Hematopoietic multipotent progenitor cell (in vitro differentiated cells): ENCODE measurements at places on chromosomes 12 and 14.
A peak's percentile ranks its signal among the peaks of the same experiment; 100 is the strongest.

DNA sequence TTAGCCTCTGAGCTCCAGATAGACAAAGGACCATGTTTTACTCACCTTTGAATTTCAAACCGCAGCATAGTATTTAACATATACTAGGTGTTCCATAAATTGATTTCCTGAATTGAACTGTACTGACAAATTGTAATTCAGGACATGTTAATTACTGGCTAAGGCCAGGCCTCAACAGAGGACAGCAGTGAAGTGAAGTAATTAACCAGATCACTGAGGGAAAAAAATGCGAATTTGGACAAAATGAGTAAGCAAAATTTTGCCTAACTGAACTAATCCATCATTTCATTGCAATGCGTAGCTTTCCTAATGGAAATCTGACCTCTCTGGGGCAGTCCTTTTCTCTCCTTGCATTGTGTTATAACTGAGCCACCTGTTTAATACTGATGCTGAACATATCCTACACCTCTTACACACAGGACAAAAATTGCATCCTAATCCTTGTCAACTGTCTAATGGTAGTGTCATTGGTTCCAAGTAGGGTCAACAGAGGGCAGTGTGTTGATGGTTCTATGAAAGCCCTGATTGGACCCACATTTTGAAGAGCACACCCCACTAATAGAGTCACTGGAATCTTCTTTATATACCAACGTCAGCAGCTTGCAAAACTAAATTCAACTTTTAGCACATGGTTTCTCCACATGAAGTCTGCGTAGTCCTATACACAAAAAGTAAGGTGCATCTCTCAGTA, 148.4 kb downstream of the SLC25A21 start:
- DNase-seq = no peak

- no peak for DNase-seq
Measured at GRCh38 chr12:87656311-87656710, 372.9 kb downstream of the C12orf50 start.

GRCh38 chr14:58881433-58881832, 243.7 kb downstream of the DACT1 start:
- DNase-seq = no peak

DNA sequence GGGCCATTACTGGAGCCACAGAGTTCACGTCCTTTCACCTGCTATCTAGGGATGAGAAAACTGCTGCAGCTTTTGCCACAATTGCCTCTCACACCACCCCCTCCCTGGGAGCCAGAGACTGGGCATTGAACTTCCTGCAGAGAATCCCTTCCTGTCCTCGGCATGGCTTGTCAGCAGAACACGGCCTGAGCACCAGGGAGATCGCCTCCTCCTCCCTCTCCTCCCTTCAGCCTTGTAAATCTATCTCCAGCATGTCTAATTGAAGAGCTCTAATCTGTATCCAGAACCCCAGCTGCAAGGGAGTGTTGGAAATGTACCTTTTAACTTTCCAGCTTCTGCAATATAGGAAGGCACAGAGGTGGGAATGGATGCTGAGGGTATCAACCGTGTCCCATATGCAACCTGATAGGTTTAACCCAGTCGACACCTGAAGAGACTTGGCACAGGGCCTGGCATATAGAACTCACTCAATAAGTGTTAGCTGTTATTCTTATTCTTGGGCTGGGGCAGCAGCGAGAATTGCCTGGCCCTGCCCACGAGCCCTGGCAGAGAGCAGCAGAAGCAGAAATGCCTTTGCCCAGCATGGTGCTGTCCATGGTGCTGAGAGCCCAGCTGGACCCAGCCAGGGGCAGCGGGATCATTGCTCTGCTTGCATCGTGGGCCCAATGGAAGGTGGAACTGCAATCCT, 26.8 kb downstream of the TMEM63C start:
- DNase-seq = peak; percentile 80

DNA sequence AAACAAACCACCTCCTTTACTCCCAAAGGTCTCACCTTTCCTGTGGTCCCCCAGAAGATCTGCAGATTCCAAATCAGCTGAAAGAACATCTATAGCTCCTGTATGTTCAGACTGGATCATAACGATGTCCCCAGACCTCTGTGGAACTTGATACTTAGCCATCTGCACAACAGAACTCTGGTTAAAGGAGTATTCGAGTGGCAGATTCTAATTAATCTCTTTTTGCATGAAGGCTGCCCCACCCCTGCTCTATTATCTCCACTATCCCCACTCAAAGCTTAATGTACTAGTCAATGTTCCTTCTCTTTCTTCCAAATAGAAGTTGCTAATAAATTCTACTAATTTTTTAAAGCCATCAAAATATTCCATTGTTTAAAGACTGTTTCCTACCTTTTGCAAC, 22.8 kb downstream of the GSTZ1 start:
- DNase-seq = no peak

DNA sequence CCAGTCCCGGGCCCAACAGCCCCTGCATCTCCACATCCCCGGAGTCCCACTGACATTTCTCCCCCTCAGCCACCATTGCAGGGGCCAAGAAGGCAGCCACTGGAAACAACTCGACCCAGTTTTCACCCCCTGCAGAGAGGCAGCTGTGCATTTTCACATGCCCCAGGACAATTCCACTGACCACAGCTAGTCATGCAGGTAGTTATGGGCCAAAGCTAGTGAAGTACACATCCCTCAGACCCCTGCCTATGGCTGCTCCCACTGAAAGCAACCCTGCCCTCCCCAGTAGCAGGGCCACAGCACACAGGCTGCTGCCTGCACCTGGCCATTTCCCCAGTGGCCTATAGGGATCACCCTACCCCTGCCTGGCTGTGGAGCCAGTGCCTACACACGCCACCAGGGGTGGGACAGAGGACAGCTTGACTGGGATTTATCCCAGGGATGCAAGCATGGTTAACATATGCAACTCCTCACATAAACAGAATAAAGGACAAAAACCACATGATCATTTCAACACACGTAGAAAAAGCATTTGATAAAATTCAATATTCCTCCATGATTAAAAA, 154.0 kb downstream of the NDUFA12 start:
- DNase-seq = no peak

- DNase-seq = no peak
Measured at GRCh38 chr14:52080808-52081755, 12.2 kb upstream of the NID2 start.

DNA sequence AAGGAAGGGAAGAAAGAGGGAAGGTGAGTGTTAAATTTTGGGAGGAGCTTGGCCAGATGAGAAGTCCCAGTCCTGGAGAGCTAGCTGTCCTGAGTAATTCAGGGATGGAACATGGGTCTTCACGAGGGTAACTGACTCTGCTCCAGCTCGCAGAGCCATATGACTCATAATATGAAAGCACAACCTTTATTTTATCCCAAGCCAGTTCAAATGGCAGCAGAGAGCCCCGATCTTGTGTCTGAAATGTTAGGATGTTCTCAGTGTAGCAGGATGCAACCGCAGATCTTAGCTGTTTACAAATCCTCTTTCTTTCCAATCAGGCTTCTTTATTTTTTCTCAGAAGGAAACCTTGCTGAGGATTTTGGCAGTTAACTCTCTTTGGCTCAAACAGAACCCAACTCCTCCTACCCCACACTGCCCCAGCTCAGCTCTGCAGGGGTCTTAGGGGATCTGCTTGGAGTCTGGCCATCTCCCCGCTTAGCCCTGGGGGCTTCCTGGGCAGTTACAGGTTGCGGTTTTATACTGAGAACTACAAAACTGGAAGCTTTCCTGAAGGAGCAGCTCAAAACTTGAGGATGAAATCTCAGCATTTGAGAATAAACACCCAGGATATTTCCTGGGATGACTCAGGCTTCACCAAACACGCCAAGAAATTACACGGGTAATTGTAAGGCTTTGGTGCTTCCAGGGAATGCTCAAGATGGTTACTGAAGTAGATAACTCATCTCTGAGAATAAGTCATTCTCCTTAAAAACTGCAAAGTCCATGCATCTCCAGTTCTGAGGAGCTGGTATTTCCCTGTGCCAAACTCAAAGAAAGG, 92.5 kb downstream of the VCPKMT start:
- no peak for DNase-seq

DNA sequence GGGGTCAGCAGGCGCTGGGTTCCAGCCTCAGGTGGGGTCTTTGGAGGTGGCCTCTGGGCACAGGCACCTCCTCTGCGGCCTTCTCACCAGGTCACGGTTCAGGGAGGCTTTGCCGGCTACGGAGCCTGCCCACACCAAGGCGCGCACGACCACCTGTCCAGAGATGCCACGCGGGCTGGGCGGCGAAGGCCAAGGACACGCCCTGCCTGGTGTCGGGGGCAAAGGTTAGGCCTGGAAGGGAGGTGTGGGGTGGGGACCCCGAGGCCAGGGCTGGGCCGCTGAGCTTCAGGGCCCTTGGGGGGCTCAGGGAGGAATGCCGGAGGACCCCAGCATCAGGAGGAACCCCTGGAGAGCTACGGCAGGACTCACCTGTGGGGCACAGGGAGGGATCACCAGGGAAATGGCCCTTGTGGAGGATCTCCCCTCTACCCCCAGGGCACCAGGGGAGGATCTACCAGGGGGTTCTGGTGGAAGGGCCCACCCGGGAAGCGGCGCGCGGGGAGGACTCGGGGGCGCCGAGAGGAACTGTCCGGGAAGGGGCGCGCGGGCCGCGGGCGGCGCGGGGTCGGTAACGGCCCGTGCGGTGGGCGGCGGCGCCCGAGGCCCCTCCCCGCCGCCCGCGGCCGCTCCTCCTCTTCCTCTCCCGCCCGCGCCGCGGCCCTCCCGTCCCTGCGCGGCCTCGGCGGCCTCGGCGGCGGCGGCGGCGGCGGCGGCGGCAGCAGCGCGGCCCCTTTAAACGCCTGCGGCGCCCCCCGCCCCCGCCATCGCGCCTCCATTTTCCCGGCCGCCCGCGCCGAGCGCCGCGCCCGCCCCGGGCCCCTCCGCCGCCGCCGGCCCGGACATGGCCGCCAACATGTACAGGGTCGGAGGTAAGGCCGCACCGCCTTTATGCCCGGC, at the start of gene MTA1:
Gene MTA1, plus strand, starts transcription at position 633 of the 897 bp plus-strand sequence. Its CDS starts 209 bp downstream, at position 842.
- DNase-seq = peak; percentile 46

- no peak for DNase-seq
Measured at GRCh38 chr14:22081337-22081736, 407.7 kb upstream of the OR4E1 start.
